ENCODE measurements at places on chromosomes 4 and X.

DNA sequence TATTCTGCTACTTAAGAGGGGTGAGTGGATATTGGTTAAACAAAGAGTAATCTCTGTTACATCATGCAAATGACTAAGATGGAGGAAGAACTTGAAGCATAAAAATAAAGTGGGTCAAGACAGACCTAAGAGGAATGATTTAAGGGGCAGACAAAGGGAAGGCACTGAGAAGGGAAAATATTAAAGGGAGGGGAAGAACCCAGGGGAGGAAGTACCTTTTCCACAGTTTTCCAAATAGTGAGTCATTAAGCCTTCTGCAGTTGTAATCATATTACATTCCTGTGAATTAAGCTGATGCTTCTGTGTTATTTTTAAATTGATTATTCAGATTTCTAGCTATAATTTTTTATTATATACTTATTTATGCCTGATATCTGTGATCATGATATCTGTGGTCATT, 253.3 kb downstream of the CENPC start:
- no peak for DNase-seq

DNA sequence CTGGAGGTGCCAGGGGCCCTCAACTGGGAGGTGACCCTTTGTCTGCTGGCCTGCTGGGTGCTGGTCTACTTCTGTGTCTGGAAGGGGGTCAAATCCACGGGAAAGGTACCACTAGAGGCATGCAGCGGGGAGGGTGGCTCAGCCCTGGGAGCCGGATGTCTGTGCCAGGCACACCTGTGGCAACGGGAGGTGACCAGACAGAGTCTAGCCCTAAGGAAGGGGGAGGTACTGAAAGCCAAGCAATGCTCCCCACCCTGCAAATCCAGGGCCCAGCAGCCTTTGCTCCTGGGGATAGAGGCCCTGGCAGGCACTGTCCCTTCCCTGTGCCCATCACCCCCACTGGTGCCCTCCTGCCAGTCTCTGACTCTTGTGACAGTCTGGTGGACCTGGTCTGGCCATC, 4.3 kb downstream of the SLC6A8 start:
- DNase-seq: no peak

DNA sequence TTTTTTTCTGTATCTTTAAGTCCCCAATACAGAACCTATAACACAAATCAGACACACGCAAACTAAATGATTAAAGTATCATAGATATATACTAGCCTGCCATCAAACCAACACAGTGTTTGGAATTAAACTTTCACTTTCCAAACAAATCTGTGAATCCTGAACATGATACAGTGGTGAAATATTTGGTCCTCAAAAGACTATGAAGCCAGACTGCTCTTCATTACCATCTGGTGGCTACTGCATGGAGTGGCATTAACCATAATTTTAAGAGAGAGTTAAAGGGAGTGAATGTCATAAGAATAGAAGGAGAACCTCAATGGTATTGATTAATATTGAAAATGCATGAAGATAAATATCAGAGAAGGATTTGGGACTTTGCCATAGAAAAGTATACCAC, 9.2 kb upstream of the GABRA4 start:
- DNase-seq: no peak

DNA sequence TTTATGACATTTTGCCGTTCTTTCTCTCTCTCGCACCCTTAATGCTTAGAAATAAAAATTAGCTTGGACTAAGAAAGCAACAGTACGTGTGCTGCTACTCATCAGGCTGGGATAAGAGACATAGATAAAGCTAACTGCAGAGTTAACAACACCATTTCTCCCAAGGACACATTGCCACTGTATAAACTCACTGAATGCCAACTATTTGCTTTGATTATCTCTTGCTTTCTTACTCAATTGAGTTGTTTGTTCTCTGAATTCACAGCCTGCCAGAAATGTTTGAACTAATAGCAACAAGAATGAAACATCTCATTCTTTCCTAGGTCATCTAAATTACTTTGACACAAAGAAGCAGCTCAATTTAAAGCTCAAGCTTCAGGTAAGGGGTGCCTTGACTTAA, 34.6 kb downstream of the F8 start:
- no peak for DNase-seq

GRCh38 chr4:8882239-8882638, 10.6 kb upstream of the HMX1 start:
- no peak for DNase-seq

DNA sequence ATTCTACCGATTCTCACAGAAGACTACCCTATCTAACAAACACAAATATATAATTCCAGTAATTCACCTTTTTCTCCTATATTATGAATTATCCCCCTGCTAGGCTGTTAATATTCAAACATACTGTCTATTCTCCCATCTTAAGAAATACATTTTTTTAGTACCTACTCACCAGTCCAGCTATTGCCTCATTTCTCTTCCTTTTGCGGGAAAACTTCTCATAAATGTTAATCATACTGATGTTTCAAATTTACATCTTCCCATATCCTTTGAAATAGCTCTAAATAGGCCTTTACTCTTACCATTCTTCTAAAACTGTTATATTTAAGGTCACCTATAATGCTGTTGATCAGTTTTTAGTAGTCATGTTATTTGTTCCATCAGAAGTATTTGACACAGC, 759.1 kb upstream of the SLIT2 start:
- DNase-seq: no peak
